ENCODE measurements at places on chromosomes 16 and 17.

DNA sequence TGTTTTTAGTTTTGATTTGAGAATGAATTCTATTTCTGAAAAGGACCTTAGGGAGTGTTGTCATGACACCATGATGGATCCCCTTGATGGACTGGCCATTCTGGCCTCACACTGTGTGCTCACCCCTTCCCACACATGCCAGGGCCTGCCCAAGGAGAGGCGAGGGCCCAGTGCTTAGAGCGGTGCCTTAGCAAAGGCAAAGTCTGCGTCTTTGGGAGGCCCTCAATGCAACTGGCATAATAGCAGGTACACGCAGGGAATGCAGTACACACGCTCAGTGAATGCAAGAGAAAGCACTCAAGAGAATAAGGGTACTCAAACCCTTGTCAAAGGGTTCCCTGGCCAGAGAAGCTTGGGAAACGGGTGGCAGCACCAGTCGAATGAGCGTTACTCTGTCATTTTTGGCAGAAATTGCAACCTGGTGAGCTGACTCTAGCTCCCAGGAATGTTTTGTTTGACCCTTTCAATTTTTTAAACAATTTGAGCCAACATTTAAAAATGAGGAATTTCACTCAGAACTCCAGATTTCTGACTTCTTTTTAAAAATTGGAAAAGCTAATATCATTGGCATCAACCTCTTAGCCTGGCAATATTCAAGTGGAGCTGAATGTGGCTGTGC lies 32.1 kb downstream of the NKD1 start:
- no peak for DNase-seq

DNA sequence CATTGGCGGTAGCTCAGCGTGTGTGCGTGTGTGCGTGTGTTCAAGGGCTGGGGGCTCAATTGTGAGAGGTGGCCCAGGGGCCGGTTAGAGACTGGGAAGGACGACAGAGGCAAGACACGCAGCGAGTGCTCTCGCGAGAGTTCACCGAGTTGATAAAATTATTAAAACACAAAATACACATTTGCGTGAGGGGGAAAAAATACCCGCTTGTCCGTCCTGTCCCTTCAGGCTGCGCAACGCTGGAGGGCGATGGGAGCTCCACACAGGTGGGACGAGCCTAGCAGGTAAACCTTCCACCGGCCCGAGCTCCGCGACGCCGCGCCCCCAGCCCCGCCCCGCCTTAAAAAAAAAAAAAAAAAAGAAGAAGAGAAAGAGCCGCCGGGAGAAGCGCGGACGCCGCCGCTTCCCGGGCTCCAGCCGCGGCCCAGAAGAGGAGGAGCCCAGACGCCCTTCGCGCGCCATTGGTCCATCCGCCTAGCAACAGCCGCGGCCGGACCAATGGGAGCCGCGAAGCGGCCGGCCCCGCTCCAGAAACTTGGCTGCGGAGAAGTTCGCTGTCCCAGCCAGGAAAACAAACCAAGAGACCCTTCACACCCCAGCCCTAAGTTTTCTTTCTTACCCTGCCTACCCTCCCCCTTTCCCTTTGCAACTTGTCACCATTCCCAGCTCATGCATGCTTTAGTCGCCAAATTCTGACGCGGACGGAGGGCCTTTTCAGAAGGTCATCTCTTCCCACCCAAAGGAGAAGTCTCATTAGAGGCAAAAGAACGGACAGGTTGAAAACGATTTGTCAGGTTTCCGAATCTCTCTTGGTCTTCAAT lies 169.9 kb upstream of the MAF start:
- peak; percentile 93 for DNase-seq

- no peak for DNase-seq
Measured at GRCh38 chr16:86892509-86892908, 314.2 kb downstream of the FOXL1 start.

DNA sequence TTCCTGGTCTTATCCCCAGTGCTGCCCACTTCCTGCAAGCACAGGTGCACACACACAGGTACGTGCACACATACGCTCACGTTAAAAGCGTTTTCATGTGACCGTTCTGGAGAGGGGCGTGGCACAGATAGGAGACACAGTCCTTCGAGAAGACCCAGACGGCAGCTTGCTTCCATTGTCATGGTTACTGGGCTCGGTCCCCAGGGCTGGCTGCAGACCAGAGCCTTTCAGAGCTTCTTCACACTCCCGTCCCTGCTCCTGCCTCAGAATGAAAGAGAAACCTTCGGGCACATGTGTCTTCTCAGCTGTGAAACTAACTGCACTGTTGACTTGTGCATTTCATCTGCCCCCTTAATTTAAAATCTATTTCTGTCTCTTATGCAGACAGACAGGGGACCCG lies 154.2 kb downstream of the PITPNC1 start:
- peak; percentile 96 for DNase-seq

DNA sequence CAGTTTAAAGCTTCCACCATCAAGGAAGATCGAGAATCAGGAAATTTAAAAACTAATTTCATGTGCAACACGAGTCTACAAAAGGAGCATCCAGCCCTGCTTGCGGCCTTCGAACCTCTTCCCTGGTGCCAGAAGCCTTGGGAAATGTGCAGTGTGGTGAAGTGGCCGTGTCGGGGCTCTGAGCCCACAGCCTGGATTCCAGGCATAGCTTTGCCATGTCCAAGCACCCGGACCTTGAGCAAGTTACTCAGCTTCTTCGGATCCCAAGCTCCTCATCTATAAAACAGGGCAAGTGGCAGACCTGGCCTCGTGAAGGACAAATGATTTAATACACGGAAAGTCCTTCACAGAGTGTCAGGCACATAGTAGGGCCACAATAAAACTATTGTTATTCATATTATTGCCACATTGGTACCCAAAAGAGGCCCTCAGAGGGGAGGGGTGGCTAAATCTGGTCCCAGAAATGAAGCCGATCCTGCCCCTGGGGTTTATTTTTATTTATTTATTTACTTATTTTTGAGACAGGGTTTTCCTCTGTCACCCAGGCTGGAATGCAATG lies 34.8 kb downstream of the COTL1 start:
- DNase-seq = no peak

Data from brain (organoid and tissue), 16 donors.